ENCODE measurements at places on chromosomes 16 and 17. TPM values are rescaled to one million over a fixed set of nuclear protein-coding genes. Genes with fewer than 3 reads are reported as not detected.

Gene C1QTNF1
- 65.5 TPM for total RNA-seq

DNA sequence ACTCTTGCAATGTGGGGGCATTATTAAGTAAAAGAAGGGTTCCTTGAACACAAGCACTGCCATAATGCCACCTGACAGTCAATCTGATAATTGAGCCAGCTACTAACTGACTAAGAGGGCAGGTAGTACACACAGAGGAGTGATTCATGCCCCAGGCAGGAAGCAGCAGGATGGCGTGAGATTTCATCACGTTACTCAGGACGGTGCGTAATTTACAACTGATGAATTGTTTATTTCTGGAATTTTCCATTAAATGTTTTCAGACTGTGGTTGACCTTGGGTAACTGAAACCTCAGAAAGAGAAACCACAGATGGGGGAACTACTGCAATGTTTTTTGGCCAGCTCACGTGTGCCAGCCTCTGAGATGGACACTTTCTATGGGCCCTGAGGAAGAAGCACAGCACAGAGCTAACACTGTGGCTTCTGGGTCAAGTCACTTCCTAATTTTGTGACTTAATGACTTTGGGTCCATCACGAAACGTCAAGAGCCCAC is 46.7 kb downstream of the C17orf67 start:
- DNase-seq = no peak

- no peak for DNase-seq
Observed at GRCh38 chr17:81502471-81503017, 10.1 kb downstream of the ACTG1 start.

DNA sequence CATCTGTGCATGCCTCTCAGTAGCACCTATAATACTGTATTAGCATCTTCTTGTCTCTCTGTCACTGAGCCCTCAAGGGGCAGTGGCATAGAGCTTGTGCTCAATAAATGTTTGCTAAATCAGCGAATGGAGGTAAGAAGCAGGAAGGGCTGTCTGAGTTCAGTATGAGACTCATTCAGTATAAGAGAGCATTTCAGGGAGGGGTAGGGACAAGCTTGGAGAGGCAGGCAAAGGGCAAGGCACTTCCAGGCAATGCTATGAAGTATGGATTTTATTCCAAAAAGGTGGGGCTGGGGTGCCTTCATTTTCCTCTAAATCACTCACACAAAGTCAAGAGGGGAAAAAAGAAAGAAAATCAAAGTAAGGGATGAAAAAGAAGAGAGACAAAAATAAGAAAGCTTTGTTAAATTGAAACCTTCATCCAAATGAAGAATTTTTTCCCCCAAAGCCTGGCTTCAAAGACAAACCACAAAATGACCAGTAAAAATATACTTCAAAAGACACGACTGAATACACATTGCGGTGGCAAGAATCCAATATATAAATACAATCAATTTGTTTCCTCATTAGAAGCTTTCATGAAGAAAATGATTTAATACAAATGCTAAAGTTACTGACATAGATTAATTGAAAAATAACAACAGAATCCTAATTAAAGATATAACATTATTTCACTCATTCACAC is 51.2 kb downstream of the SKAP1 start:
- DNase-seq = no peak

DNA sequence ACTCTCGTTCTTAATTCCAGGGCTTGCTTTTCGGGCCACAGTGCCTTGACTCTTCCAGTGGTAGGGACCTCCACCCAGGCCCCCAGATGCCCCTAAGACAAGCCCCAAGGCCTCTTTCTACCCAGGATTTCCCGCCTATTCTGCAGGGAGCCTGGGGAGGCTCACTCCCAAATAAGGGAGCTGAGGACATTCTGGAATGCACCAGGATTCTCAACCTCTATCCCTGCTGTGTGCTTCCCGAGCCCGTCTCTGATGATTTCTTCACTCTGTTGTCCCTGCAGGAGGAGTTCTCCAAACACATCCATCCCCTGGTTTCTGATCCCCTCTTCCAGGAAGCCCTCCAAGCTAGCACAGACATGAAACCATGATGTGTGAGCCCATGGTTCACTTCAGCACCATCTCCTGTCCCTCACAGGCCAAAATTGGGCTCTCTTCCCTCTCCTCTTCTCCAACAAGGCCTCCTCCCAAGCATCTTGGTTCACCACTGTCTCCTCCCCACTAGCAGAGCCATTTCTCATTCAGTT is 255.9 kb downstream of the KATNIP start:
- no peak for DNase-seq

Measured in heart left ventricle (tissue), 16 donors.